ENCODE measurements at places on chromosomes 1 and 21. TPM values are rescaled to one million over a fixed set of nuclear protein-coding genes. Genes with fewer than 3 reads are reported as not detected.

DNA sequence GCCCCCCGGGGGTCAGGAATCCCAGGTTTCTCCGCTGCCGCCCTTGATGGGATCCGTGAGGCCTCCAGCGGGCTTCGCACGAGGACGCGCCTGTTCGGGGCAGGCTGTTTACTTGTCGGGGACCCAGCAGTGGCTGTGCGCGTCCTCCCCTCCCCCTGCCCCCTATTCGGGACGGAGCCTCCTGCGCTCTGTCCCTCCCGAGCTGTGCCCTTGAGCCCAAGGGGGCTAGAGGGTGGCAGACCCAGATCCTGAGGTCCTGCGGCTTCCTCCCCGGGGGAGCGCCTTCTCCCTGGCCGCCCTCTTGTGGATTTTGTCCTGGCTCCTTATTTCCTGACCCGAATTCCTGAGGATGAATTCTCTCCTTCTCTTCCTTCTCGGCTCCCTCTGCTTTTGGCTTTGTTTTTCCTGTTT lies 38.4 kb downstream of the PIK3CD start:
- no peak for DNase-seq

GRCh38 chr1:119228335-119229080 lies 88.1 kb upstream of the WARS2 start:
- DNase-seq: no peak

DNA sequence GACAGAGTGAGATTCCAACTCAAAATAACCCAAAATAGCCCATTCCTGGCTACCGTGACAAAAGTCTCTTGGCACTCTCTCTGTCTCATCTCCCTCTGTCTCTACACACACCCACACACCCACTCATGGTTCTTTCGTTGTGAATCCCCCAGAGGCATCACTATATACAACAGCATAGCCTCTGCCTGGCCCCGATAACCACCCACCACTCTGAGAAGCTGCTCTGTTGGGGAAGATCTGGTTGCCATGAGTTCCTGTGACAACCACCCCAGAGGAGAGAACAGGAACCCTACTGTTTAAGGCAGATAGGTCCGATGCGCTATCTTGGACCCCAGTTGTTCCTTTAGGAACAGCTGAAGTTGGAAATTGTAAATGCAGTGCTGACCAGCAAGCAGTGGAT lies 70.4 kb upstream of the LYST start:
- no peak for DNase-seq

The OR2G6 gene
- total RNA-seq: not detected

DNA sequence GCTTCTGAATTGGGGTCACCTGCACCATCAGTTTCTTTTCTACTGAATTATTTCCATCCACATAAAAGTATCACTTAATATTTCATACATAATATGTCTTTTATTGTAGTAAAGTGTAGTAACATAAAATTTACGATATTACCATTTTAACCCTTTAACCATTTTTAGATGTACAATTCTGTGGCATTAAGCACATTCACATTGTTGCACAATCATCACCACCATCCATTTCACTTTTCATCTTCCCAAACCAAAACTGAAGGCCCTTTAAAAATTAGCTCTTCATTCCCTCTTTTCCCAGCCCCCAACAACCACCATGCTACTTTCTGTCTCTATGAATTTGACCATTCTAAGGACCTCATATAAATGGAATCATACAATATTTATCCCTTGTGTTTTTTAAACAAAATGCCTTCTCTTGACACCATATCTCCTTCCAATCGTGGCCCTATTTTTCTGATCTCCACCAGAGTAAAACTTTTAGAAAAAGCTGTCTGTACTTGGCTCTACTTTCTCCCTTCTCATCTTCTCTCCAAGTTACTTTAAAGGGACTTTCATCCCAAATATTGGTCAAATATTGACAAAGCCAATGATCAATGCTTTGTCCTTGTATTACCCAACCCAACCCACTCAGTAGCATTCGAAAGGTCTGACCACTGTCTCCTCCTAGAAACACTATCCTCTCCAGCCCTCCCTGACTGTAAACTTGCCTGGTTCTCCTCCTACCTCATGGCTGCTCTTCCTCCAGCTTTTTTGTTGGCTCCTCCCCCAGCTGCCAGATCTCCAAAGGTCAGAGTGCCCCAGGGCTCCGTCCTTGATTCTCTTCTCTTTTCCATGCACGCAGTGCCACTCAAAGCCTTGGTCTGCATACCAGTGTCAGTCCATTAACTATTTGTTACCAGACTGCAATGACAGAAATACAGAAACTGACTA lies 44.7 kb downstream of the SLC30A10 start:
- DNase-seq: no peak

- DNase-seq: no peak
Observed at GRCh38 chr1:201064806-201065205, 41.3 kb upstream of the KIF21B start.

- no peak for DNase-seq
Observed at GRCh38 chr1:77467021-77467595, 185.3 kb downstream of the AK5 start.

The ADAMTS4 gene
- total RNA-seq: 17.5 TPM

- no peak for DNase-seq
Observed at GRCh38 chr1:151058692-151059091, 730 bp downstream of the CDC42SE1 start.

DNA sequence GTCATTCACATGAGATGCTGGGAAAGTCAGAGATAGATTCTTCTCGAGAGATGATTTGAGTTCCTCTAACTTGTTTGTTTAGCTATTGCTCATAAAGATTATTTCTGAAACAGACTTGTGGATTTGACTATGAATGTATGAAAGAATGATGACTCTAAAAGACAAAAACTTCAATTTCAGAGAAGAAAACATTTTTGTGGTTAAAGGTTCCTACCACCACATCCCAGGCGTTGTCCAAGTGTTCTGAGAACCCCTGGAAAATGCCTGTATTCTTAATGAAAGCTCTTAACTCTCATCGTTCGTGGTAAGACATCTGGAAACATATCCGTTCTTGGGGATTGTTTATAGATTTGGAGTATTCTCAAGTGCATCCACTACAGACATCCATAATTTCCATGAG lies 228.7 kb downstream of the BARHL2 start:
- DNase-seq: no peak

The LYPD8 gene
- not detected for total RNA-seq

GRCh38 chr1:47875831-47876586 lies 121.2 kb downstream of the TRABD2B start:
- no peak for DNase-seq

DNA sequence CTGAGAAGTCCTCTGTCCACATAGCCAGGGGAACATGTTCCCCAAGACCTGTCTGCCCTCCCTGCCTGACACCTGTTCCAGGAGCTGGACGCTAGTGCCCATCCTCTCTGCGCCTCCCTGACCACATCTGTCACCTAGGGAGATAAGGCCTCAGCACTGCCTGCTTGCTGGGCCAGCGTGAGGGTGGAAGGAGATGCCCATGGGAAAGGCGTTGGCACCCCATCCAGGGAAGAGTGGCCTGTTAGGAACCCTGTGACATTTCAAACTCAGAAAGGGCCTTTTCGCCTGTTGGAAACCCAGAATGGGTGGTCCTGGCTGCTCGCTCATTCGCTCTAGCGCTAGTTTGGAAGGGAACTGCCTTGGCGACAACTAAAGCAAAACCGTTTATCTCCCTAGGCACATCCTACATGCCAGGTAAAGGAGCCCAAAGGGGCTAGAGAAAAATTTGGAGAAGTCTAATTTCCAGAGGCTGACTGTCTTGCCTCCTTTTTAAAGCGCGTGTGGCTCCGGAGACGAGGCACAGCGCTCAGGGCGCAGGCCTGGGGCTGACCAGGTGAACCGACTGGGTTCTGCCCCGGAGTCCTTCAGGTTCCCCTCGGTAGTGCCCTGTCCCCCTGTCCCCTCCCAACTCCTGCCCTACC lies 410 bp downstream of the ACTA1 start:
- DNase-seq: no peak

The PWP2 gene
- 4.2 TPM for total RNA-seq

DNA sequence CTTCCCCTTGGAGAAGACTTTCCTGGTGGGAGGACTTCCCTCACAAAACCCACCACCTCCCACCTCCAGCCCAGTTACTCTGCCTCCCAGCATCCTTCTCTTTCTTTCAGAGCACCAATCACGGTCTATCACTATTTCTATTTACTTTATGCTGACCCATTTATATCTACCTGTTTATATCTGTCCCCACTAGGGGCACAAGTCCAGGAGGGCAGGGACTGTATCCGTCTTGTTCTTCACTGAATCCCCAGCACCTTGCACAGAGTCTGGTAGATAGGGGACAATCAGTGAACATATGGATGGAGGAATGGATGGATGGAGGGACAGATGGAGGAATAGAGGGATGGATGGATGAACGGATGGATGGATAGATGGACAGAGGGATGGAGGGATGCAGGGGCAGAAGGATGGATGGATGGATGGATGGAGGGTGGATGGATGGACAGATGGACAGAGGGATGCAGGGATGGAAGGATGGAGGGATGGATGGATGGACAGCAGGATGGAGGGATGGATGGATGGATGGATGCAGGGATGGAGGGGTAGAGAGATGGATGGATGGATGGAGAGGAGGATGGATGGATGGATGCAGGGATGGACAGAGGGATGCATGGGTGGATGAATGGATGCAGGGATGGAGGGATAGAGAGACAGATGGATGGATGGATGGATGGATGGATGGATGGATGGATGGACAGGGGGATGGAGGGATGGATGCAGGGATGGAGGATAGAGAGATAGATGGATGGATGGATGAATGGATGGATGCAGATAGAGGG lies 5.5 kb downstream of the C1QB start:
- DNase-seq: no peak

- no peak for DNase-seq
Observed at GRCh38 chr1:245797592-245798348, 643.0 kb downstream of the KIF26B start.

DNA sequence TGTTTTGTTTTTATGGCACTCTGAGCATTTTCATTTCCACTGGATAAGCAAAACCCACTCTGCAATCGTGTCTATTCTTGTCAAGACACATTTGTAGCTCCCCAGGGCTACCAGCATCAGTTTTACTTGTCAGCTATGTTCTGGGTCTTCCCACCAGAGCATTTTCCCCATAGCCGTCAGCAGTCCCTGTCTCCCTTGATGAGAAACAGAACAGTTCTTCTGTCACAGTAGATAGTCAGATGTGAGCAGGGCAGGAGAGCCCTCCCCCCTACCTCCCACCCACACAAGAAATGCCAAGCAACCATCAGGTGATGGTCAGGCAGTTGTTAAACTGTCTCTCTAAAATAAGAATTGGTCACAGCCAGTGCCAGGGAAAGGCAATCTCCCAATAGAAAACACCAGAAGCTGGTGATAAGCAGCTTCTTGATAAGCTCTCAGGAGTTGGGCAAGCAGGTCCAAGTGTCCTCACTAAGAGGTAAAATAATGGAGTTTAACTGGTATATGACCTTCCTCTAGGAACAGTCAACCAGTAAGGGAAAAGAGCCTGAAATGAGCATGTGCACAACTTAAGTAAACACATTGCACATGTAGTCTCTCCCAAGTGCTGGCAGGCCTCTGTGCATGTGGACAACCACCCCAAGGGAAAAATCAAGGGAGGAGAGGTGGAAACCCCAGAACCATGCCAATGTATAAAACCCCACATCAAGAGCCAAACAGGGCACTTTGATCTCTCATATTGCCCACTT lies 208.2 kb downstream of the S1PR1 start:
- DNase-seq: no peak

GRCh38 chr1:22121421-22121911 lies 21.4 kb downstream of the WNT4 start:
- no peak for DNase-seq

- no peak for DNase-seq
Observed at GRCh38 chr1:117112047-117112717, 9.4 kb downstream of the TRIM45 start.

GRCh38 chr21:45150638-45151131 lies 76.3 kb downstream of the ADARB1 start:
- no peak for DNase-seq

The ERVH48-1 gene
- total RNA-seq: 0.17 TPM

The C1orf74 gene
- 3.6 TPM for total RNA-seq

Measured in spinal cord (tissue), 10 donors.